GM13977 (cell line): ENCODE measurements at places on chromosomes 5 and 9.

- no peak for DNase-seq
These were observed 103.3 kb downstream of the DIRAS2 start for GRCh38 chr9:90539286-90539685.

GRCh38 chr9:76634356-76635054, 129.7 kb upstream of the PCA3 start:
- no peak for DNase-seq

DNA sequence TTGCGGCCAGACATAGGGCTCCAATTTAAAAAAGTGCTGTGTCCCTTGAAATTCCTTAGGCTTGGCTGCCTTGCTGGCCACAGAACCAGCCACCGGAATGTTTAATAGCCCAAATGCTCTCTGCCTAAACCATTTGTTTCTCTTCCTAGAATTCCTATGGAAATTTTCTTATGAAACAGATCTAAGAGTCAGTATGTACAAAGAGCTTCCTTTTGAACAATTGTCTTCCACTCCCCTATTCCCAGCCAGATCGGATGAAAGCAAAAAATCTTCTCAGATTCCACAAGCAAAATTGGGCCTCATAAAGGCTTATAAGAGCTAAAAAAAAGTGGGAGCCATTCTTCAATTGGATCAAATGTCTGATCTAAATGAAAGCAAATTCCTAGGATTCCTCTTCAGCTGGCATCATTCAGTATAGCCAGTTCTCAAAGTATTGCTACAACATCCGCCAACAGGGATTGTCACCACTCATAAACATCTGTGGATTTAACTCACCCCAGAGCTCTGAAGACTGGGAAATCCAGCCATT, 104.3 kb downstream of the CEMIP2 start:
- no peak for DNase-seq

DNA sequence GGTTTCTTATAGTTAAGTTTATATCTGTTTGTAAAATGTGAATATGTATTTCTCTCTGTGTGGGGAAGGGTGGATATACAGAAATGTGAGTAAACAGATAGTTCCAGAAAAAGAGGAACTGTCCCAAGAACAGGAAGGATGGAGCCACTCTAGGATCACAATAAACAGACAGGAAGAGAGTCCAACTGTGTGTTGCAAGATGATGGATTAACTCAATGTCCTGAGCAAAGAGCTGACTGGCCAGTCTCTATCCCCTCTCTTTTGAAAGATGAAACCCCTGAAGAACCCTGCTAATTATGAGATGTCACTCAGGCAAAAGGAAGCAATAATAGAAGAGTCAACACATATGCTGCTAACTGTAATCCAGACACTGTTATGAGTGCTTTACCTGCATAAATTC, 202.7 kb downstream of the SEMA6A start:
- no peak for DNase-seq

- no peak for DNase-seq
These were observed 22.9 kb upstream of the HMGCS1 start for GRCh38 chr5:43336159-43336558.

- DNase-seq: no peak
These were observed 29.9 kb downstream of the SLC6A18 start for GRCh38 chr5:1255081-1255561.
